Pancreas (tissue), 10 donors: ENCODE measurements at places on chromosomes 1 and 21.

GRCh38 chr1:166273618-166274017, 106.8 kb upstream of the FAM78B start:
- DNase-seq = no peak

DNA sequence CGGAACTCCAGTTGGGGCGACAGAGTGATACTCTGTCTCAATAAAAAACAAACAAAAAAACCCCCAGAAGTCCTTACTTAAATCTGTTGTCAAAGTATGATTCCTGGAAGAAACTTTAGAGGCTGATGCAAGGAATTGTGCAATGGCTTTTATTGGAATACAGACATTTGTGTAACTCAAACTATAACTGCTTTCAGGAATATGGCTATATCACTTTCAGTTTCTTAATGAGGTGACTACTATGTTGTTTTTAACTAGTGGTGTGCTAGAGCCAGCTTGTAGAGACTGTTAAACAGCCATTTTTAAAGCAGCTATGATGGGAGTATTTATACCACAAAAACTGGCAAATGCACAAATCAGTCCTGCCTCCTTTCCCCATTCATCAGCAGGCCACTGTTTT, 22.7 kb upstream of the DNAJC28 start:
- DNase-seq = no peak

DNA sequence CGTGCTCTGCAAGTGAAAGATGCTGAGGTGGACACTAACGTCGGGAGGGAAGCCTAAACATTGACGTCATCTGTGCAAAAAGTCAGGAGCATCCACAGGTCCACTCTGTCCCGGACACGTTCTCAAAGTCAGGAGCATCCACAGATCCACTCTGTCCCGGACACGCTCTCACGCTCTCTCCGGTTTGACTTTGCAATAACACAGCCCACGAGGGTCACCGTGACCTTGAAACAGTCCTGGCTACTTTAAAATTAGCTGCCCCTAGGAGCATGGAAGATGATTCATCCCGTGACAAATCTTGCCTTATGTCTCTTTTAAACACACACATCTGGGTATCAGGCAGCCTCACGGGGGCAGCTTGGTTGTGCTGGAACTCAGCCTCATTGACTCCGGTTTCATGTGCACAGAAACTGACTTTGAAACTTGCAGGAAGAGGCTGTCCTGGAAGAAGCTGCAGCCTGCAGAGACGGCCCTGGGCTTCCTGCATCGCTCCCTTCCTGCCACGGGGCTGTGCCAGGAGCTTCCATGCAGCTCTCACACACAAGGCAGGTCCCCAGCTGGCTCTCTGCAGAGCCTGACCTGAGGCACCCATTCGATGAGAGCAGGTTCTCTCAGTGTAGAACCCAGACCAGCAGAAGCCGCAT, 18.1 kb upstream of the COL18A1 start:
- no peak for DNase-seq

DNA sequence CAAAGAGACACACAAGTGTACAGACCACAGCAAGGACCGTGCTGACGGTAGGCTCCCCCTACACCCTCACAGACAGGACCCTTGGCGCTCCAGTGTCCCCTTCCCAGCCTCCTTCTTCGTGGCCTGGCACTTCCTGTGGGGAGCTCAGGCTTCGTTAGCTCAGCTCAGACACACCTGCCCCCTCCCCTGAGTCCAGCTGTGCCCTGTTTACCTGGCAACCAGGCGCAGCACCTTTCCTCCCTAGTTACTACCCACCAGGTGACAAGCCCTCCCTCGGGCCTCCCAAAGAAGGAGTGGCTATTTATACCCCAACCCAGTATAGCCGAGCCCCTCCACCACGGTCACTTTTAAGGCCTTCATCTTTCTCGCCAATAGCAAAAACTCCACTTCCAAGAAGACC, 4.7 kb downstream of the CELF3 start:
- no peak for DNase-seq

DNA sequence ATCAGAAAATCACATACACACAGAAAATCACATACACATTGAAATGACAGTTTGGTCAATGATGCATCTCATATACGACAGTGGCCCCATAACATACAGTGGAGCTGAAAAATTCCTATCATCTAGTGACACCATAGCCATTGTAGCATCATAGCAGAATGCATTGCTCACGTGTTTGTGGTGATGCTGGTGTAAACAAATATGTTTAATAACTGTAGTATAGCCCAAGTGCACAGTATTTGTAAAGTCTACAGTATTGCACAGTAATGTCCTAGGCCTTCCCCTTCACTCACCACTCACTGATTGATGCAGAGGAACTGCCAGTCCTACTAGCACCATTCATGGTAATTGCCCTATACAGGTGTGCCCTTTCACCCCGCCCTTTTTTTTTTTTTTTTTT, 30.1 kb upstream of the RUNX1 start:
- DNase-seq = no peak

GRCh38 chr1:29382851-29383745, 146.8 kb downstream of the PTPRU start:
- DNase-seq = no peak

GRCh38 chr1:23875382-23875781, 7.3 kb upstream of the FUCA1 start:
- DNase-seq = no peak

DNA sequence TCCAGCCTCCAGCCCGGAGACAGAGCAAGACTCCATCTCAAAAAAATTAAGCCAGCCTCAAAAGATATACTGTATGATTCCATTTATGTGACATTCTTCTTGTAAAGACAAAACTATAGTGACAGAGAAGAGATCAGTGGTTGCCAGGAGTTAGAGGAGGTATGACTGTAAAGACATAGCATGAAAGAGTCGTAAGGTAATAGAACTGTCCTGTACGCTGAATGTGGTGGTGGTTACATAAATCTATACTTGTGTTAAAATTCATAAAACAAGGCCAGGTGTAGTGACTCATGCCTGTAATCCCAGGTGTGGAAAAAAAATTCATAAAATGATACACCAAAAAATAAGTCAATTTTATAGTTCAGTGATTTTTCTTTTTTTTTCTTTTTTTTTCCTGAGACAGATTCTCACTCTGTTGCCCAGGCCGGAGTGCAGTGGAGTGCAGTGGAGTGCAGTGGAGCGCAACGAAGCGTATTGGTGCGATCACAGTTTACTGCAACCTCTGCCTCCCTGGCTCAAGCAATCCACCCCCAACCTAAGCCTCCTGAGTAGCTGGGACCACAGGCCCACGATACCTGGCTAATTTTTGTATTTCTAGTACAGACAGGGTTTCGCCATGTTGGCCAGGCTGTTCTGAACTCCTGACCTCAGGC, 84.9 kb upstream of the CXADR start:
- DNase-seq = no peak

- DNase-seq = no peak
These were observed 16.8 kb downstream of the C1orf116 start for GRCh38 chr1:207015791-207016190.

DNA sequence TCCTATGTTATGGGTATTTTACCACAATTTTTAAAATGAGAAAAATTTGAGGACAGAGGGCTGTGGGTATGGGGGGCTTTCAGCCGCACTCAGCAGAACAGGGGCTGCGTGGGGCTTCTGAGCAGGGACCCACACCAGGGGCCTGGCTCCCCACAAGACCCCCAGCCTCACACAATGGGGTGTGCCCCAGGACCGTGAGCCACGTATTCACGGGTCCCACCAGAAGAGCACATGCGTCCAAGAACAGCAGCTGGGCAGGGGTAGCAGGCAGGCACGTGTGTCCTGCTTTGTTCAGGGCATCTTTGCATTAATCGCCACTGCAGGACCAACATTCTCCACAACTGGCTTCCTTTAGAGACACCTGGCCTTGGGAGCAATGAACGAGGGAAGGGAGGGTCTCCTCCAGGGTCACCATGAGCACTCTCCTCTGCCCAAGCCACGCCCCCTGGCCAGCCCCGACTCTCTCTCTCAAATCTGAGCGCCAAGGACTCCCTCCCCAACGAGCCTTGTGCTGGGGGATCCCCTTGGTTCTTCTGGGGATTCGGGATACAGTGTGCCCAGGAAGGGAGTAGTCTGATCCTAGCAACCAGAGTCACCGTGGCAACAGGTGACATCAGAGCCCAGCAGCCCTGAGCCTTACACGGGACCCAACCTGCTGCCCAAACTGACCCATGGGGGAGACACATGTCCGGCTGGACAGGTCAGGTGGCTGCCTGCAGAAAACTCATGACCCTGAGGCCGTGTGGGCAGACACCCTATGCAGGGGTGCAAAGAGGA, 7.4 kb upstream of the ARF1 start:
- DNase-seq = no peak

GRCh38 chr1:97875996-97876395, 44.8 kb downstream of the DPYD start:
- DNase-seq = no peak

GRCh38 chr1:27380224-27380623, 2.9 kb downstream of the CD164L2 start:
- DNase-seq = no peak

- DNase-seq = no peak
These were observed 10.3 kb downstream of the NFIA start for GRCh38 chr1:61092642-61093041.

GRCh38 chr1:214523124-214523824, 28.1 kb downstream of the PTPN14 start:
- DNase-seq = no peak

- no peak for DNase-seq
These were observed 6.7 kb downstream of the TAF1A start for GRCh38 chr1:222583079-222583478.

- no peak for DNase-seq
These were observed 26.9 kb upstream of the RGL1 start for GRCh38 chr1:183778045-183778444.

DNA sequence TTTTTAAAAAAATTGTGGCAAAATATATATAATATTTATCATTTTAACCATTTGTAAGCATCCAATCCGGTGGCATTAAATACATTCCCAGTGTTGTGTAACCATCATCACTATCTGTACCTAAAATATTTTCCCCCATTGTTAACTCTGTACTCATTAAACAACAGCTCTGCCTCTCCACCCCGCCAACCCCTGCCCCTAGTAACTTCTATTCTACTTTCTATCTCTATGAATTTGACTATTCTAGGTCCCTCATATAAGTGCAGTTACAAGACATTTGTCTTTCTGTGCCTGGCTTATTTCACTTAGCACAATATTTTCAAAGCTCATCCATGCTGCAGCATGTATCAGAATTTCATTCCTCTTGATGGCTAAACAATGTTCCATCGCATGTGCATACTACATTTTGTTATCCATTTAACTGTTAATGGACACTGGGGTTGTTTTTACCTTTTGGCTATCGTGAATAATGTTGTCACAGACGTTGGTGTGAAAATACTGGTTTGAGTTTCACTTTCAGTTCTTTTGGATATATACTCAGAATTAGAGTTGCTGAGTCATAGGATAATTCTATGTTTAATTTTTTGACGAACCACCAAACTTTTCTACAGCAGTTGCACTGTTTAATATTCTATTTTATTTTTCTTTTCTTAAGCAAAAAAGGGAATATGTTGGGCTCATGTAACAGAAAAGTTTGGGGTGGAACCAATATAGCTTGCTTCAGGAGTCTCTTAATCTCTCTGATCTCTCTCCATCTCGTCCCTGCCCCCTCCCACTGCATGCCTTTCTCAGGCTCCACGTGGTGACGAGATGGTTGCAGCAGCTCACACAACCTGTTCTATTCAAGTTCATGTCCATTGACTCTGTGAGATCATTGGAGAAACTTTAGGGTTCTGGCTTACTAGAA, 25.2 kb upstream of the RCAN1 start:
- DNase-seq = no peak

GRCh38 chr1:156515956-156516355, 15.4 kb upstream of the MEF2D start:
- DNase-seq = no peak

DNA sequence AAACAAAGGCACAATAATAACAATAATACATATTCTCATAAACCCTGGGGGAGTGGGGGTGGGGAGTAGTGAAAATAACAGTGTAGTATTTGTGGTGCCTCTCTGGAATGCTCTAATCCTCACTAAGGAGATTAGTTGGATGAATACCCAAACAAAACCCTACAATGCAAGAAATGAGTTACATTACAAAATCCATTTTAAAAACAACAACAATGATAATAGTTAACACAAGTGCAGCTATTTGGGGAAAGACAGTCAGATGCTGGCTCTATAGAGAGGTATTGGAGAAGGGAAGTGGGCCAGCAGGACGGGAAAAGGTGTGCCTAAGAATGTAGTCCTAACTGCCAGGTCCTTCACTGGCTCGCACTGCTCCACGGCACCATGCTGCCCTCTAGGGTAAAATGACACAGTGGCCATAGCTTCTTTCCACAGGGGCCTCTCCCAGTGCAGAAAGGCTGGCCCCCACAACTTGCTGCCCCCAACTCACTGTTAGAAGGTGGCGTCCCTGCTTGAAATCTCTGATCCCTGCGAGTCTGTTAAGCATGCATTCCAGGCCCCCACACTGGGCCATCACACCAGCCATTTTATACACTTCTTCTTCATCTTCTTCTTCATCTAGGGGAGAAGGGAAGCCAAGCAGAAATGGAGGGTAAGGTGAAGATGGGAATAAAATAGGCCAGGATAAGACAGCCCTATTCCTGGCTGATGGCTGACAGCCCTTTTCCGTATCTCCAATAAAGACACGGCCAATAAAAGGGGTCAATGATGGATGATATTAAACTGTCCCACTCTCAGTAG, 113.8 kb downstream of the UBR4 start:
- peak; percentile 56 for DNase-seq

GRCh38 chr1:189036628-189037027, 1441.0 kb downstream of the BRINP3 start:
- no peak for DNase-seq

- DNase-seq = no peak
These were observed 79.6 kb upstream of the CTTNBP2NL start for GRCh38 chr1:112316254-112316913.
